Fibroblast of skin of back (primary cell): ENCODE measurements at places on chromosomes 6 and 20.

DNA sequence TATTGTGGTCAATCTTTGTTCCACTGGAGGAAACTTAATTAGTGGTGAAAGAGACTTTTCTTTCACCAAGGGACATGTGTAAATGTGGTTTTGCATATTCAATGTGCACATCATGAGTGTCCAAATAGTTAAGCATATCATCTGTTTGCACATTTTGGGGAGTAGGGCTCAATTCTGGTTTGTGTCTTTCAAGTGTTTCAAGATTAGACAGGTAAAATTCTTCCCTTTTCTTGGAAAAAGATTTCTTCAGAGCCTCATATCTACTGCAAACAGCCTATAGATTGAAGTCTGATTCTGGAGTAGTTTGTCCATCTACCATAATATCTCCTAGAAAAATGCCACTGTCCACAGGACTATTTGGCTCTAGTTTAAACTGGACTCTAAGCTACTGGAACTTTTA is 26.9 kb upstream of the DEFB118 start:
- no peak for DNase-seq

DNA sequence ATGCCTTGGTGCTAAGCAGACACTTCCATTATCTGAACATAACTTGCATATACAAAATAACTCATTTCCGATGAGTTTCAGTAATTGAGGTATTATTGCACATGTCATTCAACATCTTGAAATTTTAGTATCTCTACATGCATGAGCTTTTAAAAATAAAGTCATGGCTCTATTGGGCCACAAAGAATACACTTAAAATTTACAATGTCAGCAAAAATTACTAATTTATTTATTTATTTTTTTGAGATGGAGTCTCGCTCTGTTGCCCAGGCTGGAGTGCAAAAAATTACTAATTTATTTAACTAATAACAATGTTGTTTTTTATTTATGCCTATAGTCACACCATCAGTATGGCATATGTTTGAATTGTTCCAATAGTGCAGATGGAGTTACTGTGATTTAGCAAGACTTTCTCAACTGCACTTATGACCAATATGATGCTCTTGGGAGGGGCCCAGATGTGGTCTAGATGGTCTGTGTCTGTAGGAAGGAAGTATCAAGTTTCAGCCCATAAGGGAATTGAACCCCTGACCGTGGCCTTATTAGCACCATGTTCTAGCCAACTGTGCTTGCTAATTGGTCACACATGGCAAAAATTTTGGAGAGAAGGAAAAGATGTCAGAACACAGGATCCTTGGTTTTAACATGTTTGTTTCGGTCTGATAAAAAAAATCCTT is 370.7 kb upstream of the TSHZ2 start:
- DNase-seq, result peak; percentile 15

GRCh38 chr6:39884696-39885095 is 49.6 kb downstream of the MOCS1 start:
- peak; percentile 97 for DNase-seq

GRCh38 chr20:46594725-46595124 is 44.3 kb upstream of the OCSTAMP start:
- DNase-seq, result no peak

- no peak for DNase-seq
These were observed 73.0 kb upstream of the BACH2 start for GRCh38 chr6:90369651-90370050.

DNA sequence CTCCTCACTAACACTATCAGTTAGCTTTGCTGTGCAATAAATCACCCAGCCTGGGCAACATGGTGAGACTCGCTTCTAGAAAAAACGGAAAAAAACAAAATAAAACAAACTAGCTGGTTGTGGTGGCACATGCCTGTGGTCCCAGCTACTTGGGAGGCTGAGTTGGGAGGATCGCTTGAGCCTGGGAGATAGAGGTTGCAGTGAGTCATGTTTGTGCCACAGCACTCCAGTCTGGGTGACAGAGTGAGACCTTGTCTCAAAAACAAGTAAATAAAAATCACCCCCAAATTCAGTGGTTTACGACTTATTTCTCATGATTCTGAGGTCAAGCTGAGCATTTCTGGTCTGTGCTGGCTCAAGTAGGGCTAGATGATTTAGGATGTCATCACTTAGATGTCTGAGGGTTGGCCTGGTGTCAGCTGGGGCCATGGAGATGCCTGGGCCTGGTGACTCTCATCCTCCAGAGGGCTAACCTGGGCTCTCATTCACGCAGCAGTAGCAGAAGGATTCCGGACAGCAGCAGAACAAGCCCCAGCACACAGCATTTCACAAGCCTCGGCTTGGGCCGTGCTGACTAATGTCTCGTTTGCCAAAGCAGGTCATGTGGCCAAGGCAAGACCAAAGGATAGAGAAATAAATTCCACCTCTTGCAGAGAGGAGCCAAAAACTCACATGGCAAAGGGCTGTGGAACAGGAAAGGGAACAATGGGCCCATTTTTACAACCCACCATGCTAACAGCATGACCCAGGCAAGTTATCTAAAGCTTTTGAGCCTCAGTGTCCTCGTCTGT is 32.5 kb downstream of the MGME1 start:
- DNase-seq, result peak; percentile 10

GRCh38 chr6:157880534-157880933 is 57.5 kb downstream of the SNX9 start:
- DNase-seq, result no peak

DNA sequence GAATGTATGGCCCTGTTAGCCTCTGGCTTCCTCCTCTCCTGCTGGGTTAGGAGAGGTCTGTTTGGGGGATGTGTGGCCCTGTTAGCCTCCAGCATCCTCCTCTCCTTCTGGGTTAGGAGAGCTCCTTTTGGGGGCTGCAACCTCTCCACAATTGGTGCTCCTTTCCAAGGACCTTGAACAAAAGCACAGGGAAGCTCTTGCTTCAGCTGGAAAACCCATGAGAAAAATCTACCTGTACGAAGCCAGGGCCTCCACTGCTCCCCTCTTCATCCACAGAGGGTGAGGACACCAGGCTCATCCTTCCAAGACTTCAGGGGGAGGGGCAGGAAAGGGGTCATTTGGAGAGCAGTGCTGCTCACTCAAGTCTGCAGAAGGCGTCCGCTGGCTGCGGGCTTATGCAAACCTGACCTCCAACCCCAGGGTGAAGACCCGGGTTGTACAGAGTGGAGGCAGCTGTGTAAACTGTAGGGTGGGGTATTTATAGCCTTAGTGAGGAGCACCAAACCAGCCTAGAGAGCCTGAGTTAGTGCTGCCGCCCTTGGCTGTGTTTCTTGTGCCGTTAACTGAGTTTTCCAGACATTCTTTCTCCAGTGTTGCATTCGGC is 62.1 kb downstream of the SLC24A3 start:
- no peak for DNase-seq

DNA sequence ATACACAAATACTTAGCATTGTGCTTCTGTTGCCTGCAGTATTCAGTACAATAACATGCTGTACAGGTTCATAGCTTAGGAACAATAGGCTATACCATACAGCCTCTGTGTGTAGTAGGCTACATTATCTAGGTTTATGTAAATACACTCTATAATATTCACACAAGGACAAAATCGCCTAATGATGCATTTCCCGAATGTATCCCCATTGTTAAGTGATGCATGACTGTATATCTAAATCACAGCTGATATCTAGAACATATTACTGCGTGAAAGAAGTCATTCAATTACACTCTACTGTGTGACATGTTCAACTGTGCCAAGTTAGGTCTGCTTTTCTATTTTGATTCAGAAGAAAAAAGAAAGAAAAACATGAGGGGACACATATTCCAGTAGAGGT is 633.5 kb downstream of the RFPL4B start:
- DNase-seq, result no peak

- DNase-seq, result no peak
These were observed 10.0 kb downstream of the PCK1 start for GRCh38 chr20:57570920-57571319.

- no peak for DNase-seq
These were observed 22.3 kb downstream of the HLA-DOB start for GRCh38 chr6:32794510-32794909.

DNA sequence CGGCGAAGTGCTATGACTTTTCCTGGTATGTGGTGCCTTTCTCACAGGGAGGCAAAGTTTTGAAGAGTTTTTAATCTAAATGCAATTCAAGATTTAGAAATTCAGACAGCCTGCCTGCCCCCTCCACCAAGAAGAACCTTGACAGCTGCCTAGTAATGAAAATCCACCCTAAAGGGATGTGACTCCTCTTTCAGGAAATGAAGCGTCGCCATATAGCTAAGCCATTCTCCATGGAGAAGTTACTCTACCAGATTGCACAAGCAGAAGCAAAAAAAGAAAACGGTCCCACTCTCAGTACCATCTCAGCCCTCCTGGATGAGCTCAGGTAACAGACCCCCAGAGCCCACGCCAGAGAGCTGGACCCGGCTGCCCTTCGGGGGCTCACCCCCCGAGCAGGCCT is 150.1 kb downstream of the DTNBP1 start:
- DNase-seq, result no peak

GRCh38 chr6:41042226-41043055 is at the start of gene TSPO2:
Gene TSPO2, plus strand, starts transcription at chr6:41042467. Its CDS starts 519 bp downstream, at chr6:41042986.
- DNase-seq, result no peak

- DNase-seq, result no peak
These were observed 236.8 kb downstream of the LY86 start for GRCh38 chr6:6825193-6825784.

- DNase-seq, result no peak
These were observed 25.9 kb downstream of the EDEM2 start for GRCh38 chr20:35121186-35121585.

DNA sequence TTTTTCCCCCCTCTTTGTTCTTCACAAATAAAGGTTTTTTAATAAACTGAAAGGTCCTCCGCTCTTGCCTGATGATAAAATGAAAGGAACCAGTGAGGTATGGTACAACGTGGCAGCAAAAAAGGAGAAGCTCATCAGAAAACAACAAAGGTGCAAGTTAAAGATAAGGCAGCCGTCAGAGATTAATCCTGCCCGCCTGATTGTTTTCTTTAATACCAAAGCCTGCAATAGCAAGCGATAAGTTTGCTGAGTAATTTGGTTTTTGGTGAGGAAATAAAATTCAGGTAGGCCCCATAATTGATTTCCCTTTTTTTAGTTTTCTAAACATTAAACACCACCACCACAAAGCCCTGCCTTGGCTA is 177.9 kb downstream of the MBOAT1 start:
- no peak for DNase-seq

DNA sequence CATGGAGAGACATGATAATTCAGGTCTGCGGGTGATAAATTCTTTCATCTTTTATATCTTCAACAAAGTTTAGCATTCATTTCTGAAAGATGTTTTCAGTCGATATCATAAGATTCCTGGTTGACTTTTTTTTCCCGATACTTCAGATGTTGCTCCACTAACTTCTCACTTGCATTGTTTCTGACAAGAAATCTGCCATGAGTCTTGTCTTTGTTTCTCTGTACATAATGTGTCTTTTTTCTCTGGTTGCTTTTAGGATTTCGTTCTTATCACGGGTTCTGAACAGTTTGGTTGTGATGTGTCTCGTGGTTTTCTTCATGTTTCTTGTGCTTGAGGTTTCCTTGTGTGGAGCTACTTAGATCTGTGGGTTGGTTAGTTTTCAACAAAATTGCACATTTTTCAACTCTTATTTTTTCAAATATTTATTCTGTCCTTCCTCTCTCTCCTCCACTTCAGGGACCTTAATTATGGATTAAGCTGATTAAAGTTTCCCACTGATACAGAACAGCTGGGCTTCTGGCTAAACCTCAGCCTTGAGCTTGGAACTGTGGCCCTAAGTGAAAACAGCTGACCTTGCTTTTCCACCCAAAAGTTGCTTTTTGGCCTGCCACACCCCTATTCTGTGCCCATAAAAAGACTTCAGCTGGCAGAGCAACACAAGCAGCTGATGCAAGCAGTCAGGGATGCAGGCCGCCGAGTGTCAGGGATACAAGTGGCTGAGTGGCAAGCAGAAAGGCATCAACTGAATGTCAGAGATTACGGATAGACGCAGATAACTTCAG is 97.9 kb upstream of the SNX9 start:
- DNase-seq, result no peak

DNA sequence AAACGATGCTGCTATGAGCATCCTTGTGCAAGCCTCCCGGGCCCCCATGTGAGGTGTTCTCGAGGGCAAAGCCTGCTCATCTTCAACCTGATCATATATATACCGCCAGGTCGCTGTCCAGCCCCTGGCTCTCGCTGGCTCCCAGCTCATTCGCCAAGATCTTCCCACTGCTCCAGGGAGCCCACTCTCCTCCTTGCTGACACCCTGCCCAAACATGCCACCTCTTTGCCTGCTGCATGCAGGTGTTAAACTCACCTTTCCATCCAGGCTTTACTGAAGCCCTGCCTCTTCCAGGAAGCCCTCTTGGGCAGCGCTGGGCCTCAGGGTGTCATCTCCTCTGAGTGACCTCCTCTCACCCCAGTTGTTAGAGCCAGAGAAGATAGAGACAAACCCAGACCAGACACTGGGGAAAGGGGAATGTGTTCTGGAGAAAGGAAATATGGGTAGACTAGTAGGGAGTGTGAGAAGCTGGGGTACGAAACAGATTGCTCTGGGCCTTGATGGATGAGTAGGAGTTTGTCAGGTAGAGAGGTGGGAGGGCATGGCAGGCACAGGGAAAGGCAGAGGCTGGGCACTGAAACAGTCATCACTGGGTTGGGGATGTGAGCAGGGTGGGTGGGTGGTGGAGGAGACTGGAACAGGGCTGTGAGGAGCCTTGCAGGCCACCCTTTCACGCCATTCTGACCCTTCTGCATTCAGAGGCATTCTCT is 1.2 kb upstream of the DLGAP4 start:
- DNase-seq, result no peak
